ENCODE measurements at places on chromosomes 3 and 15.

- DNase-seq, result no peak
Observed at GRCh38 chr3:120153294-120153693, 59.0 kb upstream of the GSK3B start.

GRCh38 chr3:45688194-45688881, 858 bp upstream of the SACM1L start:
- no peak for DNase-seq

DNA sequence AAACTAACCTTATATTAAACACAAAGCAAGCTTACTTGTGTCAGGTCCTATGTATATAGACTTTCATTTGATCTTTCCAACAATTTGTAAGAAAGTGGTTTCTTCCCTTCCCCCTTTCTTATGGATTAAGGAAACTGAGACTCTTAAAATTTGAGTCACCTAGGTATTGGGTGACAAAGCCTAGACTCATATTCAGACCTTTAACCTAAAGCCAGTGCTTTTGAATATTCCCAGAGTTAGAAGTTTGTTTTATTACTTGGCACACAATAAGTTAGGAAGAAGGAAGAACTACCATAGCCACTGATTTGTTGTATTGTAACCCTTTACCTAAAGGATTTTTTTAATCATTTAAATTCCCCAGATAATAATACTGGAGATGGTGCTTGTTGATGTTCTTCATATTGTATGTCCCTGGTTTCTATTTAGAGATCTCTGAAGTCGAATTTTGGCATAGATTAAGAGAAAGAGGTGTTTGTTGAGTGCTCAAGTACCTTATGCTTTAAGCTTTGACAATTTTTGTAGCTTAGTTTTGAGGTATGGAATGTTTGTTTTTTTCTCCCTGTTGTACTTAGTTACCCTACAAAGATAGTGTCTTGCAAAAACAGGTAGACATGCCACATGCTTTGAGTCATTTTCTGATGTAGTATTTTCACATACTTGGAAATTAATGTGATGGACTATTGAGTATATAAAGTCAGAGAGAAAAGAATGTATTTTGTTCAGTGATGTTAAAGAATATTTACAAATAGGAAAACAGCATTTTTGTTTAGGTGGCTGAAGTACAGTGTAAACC, 11.2 kb downstream of the TSC22D2 start:
- no peak for DNase-seq

DNA sequence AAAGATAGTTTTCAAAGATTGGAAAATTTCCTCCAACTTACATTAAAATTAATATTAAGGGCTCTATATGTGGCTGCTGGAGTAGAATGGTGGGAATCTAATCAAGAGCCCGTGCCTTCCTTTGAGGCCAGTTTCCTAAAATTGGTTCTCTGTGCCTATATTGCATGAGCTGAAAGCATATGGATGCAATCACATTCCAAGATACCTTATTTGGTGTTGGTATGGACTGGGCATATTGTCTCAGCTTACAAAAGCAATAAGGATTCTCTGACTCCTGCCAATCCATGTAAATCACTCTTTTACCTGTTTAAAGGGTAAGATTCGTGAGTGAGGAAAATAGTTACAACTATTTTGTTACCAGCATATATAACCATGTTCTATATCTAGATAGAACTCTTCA, 111.6 kb downstream of the GREM1 start:
- DNase-seq, result no peak

DNA sequence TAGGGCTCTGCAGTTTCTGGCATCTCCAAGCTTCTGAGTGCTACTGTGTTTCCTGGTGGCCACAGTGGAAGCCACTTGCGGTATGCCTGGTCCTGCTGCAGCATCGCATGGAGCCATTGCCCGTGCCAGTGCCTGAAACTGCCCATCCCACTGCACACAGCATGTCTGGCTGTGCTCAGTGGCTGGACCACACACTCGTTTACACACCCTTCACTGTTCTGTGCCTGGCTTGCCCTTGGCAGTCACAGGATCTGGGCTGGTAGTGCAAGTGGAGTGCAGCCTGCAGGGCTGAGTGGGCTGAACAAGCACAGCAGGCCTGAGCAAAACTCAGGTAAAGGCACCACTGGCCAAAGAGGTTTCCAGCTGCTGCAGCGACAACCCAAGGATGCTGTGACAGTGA, 600.0 kb downstream of the SI start:
- DNase-seq, result no peak

Measured in D721Med (cell line).